ENCODE measurements at places on chromosomes 12 and 14.

DNA sequence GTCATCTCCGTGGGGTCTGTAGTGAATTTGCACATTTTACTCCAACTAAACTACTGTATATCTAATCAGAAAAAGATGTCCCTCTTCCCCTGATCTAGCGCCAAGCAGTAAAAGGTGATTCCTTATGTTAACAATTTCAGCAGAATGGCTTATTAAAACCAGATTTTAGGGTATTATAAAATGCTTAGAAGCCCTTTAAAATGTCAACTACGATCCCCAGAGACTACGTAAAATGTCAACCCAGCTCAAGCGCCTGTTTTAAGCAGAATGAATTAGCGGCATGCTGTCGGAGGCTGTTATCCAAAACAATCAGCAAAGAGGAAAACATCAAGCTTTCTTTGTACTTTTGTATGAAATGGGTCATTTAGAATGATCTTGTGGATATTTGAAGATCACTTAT, 408.9 kb downstream of the SOX5 start:
- DNase-seq = no peak

GRCh38 chr14:95164506-95164905, 7.2 kb upstream of the DICER1 start:
- peak; percentile 27 for DNase-seq

- no peak for DNase-seq
These were observed 38.1 kb upstream of the NPAS3 start for GRCh38 chr14:32900547-32900946.

GRCh38 chr12:117994551-117995438, 21.7 kb upstream of the RFC5 start:
- DNase-seq = no peak

- DNase-seq = no peak
These were observed 35.4 kb upstream of the EMP1 start for GRCh38 chr12:13161172-13161571.

DNA sequence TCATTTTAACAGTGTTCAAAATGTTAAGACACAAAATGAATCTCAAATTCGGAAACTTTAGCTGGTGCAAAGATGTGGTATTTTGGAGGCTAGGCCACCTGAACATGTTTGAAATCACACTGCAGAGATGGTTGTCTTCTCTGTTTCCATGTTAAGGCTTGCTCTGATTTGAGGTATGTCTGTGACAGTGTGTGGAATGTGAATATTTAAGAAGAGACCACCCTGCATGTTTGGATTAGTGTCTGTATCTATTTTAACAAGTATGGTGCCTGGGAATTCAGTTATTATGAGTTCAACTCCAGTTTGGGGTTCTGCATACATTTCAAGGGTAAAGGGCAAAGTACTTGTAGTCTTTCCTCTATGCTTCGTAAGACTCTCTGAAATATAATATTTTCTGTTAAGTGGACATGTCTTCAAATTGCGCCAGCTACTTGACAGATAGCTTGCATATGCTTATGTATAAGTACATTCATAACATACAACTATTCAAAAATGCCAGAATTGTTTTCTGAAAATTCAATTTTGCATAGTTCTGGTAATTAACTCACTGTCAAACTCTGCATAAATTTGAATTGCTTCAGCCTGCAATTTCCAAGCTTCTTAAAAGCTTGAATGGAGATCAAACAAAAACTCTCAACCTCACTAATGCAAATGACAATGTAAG, 424.0 kb downstream of the ADAMTS20 start:
- no peak for DNase-seq

GRCh38 chr12:7344833-7345606, 41.1 kb downstream of the ACSM4 start:
- DNase-seq = no peak

GRCh38 chr12:116184763-116185162, 92.7 kb downstream of the MED13L start:
- no peak for DNase-seq

- no peak for DNase-seq
These were observed 68.6 kb upstream of the USP15 start for GRCh38 chr12:62191491-62192179.

DNA sequence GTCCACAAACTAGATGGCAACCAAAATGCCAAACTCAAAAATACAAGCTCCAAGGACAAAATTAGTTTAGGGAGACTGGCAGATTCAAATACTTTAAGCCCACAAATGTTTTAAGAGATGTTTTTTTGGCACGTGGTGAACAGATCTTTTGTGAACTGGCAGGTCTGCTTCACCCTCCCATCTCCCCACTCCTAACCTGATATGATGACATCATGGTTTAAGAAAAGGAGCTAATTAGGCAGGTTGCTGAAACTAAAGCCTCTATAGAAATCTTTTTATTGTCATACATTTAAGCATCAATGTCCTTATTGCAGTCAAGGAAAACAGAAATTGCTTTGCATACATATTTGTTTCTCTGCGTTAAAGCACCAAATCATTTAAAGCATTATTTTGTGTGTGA, 5.8 kb downstream of the LRIG3 start:
- DNase-seq = no peak

GRCh38 chr14:75960231-75960630, 21.6 kb downstream of the TGFB3 start:
- no peak for DNase-seq

- DNase-seq = no peak
These were observed 105.9 kb downstream of the PRMT8 start for GRCh38 chr12:3596703-3597415.

- DNase-seq = no peak
These were observed 359.4 kb upstream of the FOXG1 start for GRCh38 chr14:28407031-28407825.

GRCh38 chr14:52399921-52400595, 85.9 kb downstream of the PTGER2 start:
- no peak for DNase-seq

DNA sequence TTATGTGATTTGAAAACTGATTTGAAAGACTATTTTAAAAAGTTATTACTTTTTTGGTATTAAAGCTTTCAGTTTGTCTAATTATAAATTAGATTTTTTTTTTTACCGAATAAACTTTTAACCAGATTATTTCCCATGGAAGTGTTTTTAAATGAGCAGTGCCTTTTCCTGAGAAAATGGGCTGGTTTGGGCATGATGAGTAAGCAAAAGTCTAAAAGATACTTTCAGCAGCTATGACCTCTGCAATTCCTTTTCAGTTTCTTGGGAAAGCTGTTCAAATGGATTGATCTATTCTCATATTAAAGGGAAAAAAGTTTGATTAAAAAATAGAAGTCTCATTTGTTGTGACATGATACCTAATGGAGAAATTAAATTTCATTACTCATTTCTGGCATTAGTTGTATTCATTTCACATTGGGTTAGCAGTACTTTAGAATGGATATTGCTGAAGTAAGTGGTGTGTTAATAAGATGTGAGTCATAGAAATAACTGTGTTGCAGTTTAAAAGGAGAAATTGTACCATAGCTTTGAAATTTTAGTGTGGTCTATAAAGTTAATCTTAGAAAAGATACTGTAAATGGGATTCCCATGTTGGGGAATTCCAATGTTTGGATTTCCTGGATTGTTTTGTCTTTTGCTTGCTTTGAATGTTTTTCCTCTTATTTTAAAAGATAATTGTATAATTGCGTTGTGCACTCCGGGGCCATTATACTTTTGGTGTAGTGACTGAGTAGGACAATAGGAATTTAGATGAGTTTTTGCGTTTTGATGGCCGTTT, 21.0 kb downstream of the KTN1 start:
- DNase-seq = peak; percentile 69

DNA sequence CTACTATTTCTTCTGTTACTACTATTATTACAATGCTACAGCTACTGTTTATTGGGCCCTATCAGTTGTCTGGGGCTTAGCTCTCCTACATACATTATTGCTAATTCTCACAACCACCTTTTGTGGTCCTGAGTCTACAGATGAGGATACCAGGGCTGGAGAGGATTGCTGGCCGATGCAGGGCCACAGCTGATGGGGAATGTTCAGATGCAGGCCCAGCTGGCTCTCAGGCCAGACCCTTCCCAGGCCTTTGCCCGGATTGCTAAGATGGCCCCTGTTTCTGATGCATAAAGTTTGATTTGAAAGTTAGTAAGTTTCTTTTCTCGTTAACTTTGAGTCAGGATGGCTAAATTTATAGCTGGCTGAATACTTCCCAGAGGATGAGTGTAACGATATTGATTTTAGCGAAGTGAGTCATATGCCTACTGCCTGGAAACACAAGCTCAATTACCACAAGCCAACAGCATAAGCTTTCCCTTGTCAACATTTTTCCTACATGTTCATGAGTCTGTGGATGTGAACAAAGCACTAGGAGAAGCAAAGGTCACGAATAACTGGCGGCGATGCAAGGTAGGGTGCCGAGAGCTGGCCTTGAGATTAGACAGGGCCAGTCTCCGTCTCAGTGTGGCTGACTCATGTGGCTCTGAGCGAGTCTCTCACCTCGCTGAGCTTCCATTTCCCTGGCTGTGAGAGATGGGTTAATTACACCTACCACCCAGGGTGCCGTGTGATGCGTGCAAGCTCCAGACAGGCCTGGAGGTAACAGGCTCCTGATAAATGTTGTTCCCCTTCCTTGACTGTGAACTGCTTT, 111.0 kb downstream of the BEGAIN start:
- DNase-seq = peak; percentile 98

DNA sequence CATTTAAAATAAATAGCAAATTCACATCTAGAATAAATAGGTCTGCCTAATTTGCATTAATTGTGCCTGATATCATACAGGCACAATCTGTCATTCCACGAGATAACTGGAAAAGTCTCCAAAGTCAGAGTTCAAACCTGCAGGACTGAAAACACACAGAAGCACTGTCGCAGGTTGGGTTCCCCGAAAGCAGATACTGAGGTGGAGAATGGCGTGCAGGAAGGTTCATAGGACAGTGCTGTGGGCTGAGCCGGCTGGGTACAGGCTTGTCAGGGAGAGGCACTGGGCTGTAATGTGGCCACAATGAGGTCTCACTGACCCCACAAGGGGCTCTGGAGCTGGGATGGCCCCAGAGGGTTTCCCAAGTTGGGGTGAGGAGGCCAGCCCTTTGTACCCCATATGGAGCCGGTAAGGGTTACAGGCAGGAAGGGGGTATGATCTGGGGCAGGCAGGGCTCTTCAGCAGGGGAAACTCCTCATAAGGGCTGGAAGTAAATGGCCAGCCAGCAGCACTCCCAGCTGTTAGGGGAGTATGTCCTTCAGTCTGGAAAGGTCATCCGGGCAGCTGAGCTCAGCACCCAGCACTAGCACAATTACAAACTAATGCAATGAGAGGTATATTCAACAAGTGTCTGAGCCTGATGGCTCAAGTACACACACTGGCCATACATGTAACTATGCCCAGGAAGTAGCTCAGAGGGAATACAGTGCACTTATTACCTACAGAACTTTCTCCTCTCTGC, 68.5 kb downstream of the NT5DC3 start:
- no peak for DNase-seq

DNA sequence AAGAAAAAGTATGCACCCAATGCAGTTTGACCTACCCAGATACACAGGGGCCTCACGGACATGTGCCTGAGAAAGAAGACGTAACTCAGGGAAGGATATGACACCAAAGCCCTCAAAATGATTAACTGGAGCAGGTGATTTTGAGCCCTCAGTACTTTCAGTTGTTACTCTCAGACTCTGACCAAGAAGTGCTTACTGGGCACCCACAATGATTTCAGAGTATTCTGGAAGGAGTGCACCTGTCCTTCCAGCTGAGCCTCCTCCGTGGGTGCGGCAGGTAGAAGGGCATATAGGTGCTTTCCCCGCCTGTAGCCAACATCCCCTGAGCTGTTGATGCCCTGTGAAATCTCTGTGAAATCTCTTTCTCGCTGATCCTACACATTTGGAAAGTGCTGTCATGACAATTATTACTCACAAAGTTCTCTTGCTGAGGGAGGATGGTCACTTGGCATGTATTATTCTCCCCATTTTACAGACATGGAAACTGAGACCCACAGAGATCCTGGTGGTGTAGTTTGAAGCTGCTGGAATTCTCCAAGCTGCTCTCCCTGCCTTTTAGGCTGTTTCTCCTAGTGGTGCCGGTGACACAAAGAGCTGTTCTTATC, 154.3 kb upstream of the CCND2 start:
- DNase-seq = no peak

GRCh38 chr14:91835920-91836843, 31.2 kb downstream of the TC2N start:
- no peak for DNase-seq

DNA sequence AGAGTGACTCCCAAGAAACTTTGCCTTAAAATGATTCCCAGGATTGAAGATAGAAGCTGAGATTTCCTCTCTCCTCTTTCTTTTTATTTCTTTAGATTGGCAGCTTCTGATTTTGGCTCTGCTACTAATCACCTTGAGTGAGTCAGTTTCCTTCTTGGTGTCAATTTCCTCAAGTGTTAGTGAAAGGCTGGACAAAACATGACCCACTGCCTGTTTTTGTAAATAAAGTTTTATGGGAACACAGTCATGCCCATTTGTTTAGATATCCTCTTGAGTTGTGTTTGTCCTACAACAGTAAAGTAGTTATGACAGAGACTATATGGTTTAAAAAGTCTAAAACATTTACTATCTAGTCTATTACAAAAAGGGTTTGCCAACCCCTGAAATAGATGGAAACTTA, 227.2 kb upstream of the TBX3 start:
- DNase-seq = peak; percentile 48

GRCh38 chr12:131194166-131194565, 240.5 kb downstream of the ADGRD1 start:
- DNase-seq = peak; percentile 60

DNA sequence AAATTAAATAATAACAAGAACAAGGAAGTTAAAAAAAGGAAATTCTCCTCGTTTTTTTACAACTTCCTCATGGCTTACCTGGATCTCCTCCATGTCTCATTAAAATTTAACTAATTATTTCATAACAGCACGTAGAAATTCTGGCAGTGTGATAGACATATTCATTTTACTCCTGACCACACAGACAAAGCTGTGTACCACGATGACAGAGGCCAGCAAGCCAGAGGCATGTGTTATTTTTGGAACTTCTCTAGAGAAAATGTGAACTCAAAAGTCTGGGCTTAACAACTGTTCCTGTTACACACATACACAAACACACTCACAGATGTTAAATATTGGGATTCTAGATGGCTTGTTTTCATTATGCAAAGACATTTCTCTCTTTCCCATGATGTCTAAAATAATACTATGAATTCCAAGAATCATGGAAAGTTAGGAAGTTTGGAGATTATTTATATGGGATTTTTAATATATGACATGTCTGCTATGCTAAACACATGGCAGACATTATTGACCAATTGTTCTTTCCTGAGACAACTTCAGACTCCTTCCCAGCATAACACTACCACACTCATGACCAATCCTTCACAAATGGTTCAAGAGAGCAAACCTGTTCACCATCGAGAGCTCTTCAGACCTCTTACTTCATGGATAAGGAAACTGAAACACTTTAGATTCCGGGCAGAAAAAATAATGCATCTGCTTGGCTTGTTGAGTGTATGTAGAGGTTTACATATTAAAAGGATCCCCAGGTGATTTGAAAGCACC, 158.7 kb downstream of the DACT1 start:
- DNase-seq = no peak

GRCh38 chr12:77045183-77045582, 20.2 kb downstream of the E2F7 start:
- no peak for DNase-seq

DNA sequence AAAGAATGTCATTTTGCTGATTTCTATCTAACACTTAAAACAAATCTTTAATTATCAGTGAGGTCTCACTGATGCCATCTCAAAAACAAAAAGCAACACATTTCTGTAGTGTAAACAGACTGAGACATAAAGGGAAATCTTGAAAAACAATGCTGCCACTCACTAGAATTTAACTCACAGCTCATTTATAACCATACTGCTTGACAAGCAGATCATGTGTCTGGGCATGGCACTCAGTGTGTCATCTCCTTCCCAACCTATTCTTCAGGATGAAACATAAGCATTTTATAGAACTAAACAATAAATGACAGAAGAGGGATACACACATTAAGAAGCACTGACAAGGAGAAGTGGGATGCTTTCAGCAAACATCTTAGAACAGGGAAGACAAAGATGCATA, 22.4 kb downstream of the ATF7 start:
- DNase-seq = no peak

Measured in HT1080 (cell line).